ENCODE measurements at places on chromosomes 4 and X.

- no peak for DNase-seq
Measured at GRCh38 chr4:138650929-138651448, 364.6 kb upstream of the NOCT start.

DNA sequence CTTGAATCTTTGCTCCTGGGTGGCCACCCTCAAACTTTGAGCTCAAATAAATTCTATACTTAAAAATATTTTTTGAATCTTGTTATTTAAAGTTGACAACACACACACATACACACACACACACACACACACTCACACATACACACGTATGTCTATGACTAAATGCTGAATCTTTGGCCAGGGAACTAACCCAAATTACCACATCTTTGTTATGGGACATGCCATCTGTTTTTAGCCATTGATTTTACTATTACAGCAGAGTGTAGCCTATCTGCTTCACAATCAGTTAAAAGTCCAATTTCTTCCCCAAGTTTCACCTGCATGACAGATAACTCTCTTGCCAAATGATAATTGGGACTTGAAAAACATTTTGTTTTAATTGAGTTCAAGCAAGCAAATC is 45.0 kb upstream of the USP46 start:
- no peak for DNase-seq

DNA sequence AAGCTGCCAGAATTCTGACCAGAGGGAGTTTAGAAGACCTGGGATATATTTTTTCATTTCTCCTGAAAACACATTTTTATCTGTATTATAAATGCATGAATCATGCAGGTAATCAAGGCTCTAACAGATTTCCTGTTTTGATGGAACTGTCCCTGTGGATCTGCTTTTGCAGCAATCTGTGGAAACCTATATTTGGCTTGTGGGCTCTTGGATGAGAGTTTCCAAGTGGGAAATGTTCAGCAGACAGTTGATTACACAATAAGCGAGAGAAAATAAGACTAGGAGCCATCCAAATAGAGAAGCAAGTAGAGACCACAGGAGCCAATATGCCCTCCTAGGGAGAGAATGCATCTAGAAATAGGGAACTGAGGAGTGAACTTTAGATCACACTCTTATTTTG is 105.0 kb downstream of the NDST3 start:
- DNase-seq = no peak

DNA sequence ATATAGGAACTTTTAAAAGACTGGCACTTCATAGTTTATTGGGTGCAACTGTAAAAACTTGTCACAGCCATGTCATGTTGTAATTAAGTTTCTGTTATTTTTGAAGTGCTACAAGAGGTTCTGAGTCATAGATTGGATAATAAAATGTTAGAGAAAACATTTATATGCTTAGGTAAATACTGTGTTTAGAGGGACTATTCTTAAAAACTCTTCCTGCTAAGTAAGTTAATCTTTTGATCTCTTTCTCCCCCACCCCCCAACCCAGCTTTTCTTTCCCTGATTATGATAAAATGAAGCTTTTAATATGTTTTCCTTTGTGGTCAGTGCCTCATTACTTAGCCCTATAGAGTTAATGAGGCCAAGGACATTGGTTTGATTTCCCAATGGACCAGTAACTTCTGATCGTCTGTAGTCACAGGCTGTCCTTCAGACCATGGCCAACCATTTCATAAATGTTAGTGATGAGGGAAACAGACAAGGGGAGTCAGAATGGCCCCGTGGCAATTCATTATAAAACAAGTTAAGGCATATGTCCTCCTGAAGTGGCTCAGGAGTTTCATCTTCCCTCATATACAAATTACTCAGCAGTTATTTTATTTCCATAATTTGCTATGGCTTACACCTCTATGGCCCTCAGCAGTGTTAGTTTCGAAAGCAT is 3.9 kb upstream of the PDLIM5 start:
- DNase-seq = no peak

GRCh38 chr4:98745366-98745765 is 87.0 kb upstream of the TSPAN5 start:
- DNase-seq = no peak

DNA sequence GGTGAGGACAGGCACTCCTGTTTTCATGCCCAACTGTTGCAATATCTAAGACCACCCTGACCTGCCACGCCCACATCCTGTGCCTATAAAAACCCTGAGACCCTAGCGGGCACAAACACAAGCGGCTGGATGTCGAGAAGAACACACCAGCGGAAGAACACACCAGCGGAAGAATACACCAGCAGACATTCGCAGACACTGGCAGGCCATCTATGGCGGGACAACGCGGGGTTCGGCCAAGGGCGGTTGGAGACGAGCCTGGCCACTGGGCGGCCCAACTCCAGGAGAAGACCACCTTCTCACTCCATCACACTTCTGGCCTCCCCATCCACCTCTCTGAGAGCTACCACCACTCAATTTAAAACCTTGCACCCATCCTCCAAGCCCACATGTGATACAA is 361.4 kb downstream of the FAT4 start:
- no peak for DNase-seq

- no peak for DNase-seq
Measured at GRCh38 chr4:41967392-41967791, 14.2 kb upstream of the DCAF4L1 start.

- DNase-seq = no peak
Measured at GRCh38 chr4:173450281-173450680, 51.4 kb upstream of the SCRG1 start.

DNA sequence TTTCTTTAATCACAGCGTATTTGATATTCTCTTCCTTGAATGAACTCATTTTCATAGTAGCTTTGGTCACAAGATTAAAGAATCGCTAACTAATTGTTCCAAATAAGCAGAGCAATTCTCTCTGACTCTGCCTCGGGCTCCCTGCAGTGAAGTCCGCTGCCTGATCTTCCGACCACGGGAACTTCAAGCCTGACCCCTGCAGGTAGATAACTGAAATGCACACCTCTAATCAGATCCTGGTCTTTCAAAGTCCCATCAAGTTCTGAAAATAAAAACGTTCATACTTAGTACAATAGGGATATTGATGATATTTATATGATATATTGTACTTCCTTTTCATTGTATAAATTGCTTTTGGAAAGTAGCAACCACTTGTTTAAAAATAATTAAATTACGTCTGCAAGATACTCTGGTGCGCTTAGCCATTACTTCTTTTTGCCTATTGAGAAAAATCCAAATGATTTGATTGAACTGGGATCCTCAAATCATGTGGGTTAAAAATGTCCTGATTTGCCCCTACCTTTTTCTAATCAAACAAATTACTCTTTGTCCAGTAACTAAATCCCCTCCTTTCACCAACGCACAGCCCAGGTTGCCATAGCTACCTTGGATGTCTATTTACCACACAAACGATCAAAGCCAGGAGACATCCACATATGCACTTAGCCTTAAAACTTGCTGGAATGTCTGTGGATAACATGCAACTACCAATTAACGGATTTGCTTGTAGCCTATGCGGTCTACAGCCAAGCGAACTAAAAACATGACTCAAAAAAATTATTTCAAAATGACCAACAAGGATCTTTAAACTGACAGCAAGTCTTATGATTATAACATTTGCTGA is 4.2 kb downstream of the MID1 start:
- DNase-seq = peak; percentile 2

- no peak for DNase-seq
Measured at GRCh38 chr4:88939697-88940096, 117.3 kb downstream of the FAM13A start.

DNA sequence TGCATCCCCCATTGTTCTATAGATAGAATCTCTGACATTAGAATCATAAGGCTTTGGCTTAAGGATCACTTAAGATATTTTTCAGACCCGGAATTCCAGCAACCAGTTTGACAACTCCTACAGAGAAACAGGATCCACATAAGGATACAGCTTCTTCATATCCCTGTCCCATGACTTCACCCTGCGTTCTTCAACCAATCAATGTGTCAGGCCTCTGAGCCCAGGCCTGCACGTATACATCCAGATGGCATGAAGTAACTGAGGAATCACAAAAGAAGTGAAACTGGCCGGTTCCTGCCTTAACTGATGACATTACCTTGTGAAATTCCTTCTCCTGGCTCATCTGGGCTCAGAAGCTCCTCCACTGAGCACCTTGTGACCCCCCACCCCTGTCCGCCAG is 85.1 kb downstream of the MFAP3L start:
- DNase-seq = no peak

DNA sequence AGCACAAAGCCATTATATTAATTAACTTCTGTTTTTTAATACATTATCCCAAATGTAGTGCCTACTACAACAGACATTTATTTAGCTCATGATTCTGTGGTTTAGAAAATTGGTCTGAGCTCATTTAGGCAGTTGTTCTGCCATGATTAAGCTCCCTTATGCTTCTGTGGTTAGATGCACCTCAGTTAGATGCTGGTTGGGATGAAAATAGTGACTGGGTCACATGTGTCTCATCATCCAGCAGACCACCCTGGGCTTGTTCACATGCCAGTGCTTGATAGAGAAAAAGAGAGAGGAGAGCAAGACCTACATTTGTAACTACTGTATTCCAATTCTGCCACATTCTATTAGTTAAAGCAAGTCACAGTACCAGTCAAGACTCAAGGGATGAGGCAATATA is 376.4 kb upstream of the GNPDA2 start:
- DNase-seq = no peak

GRCh38 chrX:16435399-16435986 is 214.5 kb upstream of the S100G start:
- DNase-seq = no peak

DNA sequence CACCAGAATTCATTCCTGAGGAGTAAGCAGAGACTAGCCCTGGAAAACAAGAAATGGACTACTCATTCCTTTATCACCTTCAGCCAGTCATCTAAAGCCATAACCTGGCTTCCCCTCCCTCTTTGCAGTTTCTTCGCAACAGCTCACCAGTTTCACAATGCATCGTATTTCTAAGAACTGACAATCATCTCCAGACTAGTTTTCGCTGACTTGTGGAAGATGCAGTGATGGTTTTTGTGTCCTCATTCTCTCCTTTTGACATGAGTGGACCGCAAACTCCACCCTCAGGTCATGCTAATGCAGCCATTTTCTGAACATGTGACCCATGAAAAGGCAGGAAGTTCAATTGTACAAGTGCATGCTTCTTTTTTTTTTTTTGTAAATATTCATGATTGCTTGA is 1203.5 kb downstream of the PCDH7 start:
- DNase-seq = no peak

- no peak for DNase-seq
Measured at GRCh38 chr4:26782830-26783202, 77.8 kb upstream of the STIM2 start.

GRCh38 chr4:52164116-52164515 is 113.0 kb downstream of the SPATA18 start:
- no peak for DNase-seq

Data from hypothalamus (tissue), 51 donors.